NCI-H69 (cell line): ENCODE measurements at places on chromosomes 16 and 17.

- DNase-seq, result peak; percentile 16
Measured at GRCh38 chr17:3905017-3905520, 11.2 kb downstream of the P2RX1 start.

GRCh38 chr16:47492428-47493377, 31.6 kb downstream of the PHKB start:
- DNase-seq, result peak; percentile 80

DNA sequence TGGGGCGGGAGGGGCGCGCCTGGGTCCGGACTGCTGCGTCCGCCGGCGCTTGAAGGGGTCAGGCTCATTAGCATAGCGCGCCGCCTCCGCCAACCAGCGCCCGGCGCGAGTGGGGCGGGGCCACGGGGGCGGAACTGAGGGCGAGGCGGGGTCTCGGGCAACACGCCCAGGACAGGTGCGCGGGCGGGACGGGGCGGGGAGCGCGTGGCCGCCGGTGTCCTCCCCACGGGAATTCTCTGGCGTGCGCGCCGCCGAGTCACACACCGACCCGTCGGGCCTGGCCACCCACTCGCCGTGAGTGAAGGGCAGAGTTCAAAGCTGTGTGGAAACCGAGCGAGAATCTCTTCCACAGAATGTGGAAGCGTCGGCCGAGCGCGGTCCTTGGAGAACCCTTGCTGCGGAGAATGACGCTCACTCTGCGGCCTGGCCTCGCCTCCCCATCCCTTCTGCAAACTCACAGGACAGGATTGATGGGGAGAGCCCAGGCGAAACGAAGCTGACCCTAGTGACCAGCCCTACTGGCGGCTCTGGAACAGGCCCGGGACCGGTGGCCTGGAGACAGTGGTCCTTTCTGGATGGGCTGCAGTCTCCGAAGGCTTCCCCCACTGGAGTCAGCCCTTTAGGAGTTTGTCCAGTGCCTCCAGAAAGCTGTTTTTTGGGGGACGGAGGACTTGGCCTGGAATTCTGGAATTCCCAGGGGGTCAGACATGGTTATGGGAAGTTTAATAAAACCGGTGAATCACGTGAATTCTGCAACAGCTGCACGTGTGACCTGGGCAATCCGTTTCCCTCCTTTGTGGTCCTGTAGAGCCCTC, at the start of gene SNAI3:
TSS of gene SNAI3 (minus strand) at position 69 of the 815 bp plus-strand sequence. CDS start 101 bp downstream, outside the sequence.
- DNase-seq, result peak; percentile 88

- no peak for DNase-seq
Measured at GRCh38 chr16:14496047-14496770, 133.9 kb downstream of the PARN start.

DNA sequence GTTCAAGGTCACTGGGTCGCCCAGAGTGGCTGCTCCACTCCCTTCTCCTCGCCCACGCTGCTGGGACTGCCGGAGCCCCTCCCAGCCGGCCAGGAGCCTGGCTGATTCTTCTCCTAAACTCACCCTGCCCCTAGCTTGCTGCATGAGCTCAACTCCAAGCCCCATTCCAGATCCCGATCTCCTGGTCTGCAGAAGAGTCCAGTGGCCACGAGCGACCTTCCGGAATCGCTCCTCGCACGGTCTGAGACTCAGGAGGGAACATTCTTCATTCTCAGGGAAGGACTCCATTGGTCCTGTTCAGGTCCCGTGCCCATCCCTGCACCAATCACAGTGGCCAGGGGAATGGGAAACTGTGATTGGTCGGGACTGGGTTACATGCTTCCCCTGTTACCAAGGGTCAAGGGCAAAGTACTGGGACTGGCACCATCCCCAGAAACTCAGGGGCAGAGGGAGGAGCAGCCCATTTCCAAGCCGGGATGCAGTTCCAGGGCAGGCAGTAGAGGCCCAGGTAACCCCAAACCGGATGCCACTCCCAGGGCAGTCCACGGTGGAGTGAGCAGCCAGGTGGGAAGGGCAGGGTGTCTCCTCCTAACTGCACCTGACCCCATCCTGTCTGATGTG, 24.5 kb upstream of the CIBAR2 start:
- no peak for DNase-seq

DNA sequence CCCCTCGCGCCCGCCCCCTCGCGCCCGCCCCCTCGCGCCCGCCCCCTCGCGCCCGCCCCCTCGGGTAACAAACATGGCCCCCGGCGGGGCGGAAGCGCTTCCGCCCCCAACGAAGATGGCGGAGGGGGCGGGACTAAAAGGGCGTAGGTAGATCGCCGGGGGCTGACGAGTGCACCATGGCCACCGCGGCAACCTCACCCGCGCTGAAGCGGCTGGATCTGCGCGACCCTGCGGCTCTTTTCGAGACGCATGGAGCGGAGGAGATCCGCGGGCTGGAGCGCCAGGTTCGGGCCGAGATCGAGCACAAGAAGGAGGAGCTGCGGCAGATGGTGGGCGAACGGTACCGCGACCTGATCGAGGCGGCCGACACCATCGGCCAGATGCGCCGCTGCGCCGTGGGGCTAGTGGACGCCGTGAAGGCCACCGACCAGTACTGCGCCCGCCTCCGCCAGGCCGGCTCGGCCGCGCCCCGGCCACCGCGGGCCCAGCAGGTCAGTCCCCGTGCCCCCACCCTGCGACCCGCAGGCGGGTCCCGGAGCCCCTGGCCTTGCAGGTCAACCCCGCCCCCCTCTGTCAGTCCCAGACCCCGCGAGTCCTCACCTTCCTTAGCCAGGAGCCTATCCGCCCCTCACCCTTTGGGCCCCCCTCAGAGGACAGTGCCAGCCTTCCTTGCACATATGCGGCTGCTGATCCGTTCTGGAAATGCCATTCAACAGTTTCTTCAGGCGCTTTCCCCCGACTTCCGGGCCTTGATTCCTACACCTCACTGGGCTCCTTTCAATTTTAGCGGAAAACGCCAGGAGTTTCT, at the start of gene COG1:
TSS of gene COG1 (plus strand) at position 162 of the 808 bp plus-strand sequence. CDS start at position 177, 15 bp downstream.
- peak; percentile 98 for DNase-seq

DNA sequence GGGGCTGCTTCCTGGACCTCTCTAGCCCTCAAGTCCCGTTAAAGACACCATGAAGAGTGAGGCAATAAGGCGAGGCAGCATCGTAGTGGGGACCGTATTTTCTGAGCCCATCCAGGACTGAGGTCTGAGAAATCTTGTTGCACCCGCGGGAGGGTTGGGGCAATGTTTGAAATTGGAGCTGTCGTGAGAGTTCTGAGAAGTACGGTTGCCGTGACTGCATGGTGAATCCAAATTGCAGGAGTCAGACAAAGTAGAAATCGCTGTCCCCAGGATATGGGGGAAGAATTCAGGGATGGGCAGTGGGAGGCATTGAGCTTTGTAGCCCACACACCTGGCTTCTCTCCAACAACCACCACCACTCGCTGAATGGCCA, 42.0 kb upstream of the RPL38 start:
- DNase-seq, result no peak

- peak; percentile 90 for DNase-seq
Measured at GRCh38 chr16:14284930-14285512, 213.9 kb downstream of the MRTFB start.

GRCh38 chr16:79209308-79209707, 391.2 kb downstream of the MAF start:
- DNase-seq, result no peak

DNA sequence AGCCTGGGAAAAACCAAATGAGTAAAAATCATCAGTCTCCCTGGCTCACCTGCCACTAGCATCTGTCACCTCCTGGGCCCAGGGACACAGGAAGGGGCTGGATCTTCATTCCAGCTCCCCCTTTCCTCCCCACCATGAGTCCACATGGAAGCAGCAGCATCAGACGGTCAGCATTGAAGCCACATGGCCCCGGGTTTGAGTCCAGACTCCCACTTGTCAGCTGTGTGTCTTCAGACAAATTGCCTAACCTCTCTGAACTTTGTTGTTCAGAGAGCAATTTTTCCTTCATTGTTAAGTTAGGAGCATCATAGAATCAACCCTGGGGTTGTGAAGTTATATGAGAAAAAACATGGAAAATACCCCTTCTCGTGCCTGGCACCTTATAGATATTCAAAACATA, 10.7 kb downstream of the CACNG4 start:
- no peak for DNase-seq

DNA sequence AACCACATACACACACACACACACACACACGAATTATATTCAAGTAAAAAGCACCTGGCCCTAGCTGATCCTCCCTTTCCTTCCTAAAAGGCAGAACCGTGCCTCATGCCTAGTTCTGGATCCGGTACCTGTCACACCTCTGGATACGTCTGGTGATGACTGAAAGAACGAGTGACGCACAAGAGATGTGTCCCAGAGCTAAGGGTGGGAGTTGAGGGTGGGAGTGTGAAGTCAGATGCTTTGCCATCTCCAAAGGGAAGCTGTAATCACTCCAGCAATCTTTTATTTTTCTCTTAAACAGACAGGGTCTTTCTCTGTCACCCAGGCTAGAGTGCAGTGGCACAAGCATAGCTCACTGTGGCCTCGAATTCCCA, 26.5 kb upstream of the GSG1L start:
- no peak for DNase-seq

GRCh38 chr17:81040791-81041337, 5.9 kb downstream of the BAIAP2 start:
- peak; percentile 38 for DNase-seq

DNA sequence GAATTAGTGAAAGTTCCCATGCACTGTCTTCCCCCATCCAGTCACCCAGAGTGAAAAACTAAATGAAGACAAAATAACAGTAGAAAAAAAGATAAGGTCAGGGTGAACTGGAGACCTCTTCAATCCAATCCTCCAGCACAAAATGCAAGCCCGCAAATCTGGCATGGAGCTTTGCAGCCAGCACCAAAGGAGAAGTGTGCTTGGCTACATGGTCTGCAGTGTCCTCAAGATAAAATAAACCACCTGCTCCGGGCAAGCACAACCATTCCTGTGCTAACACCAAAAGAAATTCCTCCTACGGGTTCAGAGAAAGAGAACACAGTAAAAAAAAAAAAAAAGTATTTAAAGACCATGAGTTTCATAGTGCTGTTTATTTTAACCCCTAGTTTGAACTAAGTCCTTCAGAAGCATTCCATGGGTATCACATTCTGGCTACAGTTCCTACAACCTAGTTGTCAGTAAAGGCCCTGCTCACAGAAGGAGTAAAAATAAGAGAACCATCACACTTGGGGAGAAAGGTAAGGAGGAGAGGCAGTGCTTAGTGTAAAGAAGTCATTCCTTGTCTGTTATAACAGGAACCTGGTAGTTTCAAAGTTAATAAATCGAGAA, 109.1 kb downstream of the GAS7 start:
- no peak for DNase-seq

DNA sequence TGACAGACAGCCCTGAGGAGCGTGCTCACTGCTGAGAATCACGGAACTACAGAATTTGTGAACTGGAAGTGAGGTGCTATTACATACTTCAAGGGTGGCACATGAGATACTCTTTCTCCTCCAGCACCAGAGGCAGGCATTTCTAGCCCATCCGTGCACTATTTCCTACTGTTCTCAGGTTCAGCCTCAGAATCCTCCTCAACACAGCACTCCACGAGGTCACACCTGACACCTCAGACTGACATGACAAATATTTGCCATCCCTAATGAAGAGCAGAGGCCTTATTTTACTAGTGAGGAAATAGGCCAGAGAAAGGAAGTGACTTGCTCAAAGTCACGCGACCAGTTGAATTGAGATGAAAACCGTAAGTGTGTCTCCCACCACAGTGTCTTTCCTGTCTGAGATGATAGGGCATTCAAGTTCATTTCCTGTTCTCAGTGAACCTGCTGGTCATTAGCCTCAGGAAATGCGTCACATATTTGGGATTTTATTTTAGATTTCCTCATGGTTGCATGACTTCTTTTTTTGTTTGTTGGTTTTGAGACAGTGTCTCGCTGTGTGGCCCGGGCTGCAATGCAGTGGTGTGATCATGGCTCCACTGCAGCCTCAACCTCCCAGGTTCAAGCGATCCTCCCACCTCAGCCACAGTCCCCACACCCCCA, 23.6 kb downstream of the SEZ6 start:
- DNase-seq, result no peak

GRCh38 chr16:22240023-22240710, 34.1 kb downstream of the EEF2K start:
- DNase-seq, result no peak
